ENCODE measurements at places on chromosomes 12 and 14. TPM values are rescaled to one million over a fixed set of nuclear protein-coding genes. Genes with fewer than 3 reads are reported as not detected.

NDUFA9 gene
- 160 TPM for total RNA-seq

DNA sequence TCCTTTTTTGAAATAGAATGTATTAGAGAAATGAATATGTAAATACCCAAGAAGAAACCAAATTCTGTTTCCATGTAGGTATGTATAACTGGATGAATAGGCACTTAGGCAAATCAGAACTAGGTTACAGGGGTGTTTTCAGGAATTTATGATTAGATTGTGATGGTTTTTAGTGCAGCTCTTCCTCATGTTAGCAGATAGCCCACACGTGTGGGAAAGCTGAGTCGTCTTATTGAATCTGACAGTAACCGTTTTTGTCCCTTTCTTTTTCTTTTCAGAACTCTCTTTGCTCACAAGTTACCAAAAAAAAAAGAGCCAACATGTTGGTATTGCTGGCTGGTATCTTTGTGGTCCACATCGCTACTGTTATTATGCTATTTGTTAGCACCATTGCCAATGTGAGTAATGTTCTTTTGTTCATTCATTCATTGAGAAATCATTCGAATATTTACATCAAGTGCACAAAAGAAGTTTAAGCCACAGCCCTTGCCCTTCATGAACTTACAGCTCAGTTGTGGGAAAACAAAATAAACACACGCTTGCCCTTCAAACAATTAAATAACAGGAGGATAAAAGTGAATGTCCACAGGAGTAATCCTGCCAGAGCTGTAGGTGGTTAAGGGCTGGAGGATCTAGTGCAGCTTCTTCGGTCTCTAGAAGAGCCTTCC is 14.8 kb downstream of the EMP1 start:
- H3K27me3 ChIP-seq = peaks cover 2% of the 10 kb centered on the region
- H3K36me3 ChIP-seq = no peaks in the 10 kb centered on the region
- peaks cover 26% of the 10 kb centered on the region for H3K4me1 ChIP-seq

DNA sequence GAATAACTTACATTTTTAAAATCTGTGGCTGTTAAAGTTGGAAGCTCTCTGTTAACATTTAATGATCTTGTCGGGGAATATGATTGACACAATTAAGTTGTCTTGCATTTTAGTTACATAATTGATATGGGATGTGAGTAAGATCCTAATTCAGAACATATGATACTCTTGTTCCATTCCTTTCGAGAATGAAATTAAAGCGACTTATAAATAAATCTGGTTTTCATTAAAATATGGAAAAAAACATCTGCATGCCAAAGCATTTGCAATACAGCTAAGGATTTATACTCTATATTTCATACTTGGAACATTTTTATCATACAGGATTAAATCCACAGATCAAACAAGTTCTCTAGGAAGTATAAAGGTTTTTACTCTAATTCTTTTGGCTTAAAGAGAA is 52.0 kb downstream of the SLC38A6 start:
- no peak for DNase-seq
- no peaks in the 10 kb centered on the region for H3K36me3 ChIP-seq
- no peaks in the 10 kb centered on the region for H3K27me3 ChIP-seq
- peaks cover 7% of the 10 kb centered on the region for H3K4me1 ChIP-seq

- H3K27ac ChIP-seq = no peak overlapping the region
- no peaks in the 10 kb centered on the region for H3K27me3 ChIP-seq
- DNase-seq = no peak
Measured at GRCh38 chr12:96395236-96395635, 5.0 kb downstream of the CDK17 start.

DNA sequence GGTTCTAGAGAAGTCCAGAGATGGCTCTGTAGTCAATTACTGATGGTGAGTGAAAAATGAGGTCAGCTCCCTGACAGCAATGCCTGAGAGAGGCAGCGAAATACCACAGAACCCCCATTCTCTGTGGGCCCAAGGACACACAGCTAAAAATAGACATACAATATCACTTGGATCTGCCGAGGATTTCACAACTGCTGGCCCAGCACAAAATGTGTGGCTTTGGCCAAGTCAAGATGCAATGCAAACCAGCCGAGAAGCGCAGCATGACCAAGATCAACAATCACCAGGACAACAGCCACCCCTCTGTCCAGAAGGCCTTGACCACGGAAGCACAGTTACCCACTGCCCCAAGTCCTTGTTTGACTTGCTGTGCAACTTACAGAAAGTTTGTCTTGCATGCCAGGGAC is 52.2 kb downstream of the CKAP4 start:
- peaks cover 5% of the 10 kb centered on the region for H3K27me3 ChIP-seq
- H3K4me1 ChIP-seq = no peaks in the 10 kb centered on the region
- H3K4me3 ChIP-seq = no peak overlapping the region
- H3K27ac ChIP-seq = no peak overlapping the region
- no peak for DNase-seq
- no peaks in the 10 kb centered on the region for H3K36me3 ChIP-seq

DNA sequence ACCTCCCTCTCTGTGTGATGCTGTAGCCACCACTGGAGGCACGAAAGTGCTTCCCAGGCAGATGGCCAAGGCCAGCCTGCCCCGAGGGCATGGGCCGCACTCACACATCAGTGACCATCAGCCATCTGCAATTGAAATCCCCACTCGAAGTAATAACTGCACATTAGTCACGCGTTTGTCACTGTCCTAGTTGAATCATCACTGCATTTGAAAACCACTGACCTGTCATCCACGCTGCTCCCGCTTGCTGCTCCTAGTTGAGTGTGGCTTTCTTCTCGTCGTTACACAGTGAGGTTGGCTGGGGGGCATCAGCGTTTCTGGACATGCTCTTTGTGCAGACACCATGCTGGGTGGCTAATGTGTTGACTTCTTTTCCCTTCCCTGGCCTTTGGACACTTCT is 176.1 kb downstream of the ADGRD1 start:
- no peak for DNase-seq
- H3K4me1 ChIP-seq = no peaks in the 10 kb centered on the region
- no peaks in the 10 kb centered on the region for H3K36me3 ChIP-seq
- H3K27me3 ChIP-seq = no peaks in the 10 kb centered on the region
- no peak overlapping the region for H3K4me3 ChIP-seq

TAS2R14 gene
- 0.49 TPM for total RNA-seq

DNA sequence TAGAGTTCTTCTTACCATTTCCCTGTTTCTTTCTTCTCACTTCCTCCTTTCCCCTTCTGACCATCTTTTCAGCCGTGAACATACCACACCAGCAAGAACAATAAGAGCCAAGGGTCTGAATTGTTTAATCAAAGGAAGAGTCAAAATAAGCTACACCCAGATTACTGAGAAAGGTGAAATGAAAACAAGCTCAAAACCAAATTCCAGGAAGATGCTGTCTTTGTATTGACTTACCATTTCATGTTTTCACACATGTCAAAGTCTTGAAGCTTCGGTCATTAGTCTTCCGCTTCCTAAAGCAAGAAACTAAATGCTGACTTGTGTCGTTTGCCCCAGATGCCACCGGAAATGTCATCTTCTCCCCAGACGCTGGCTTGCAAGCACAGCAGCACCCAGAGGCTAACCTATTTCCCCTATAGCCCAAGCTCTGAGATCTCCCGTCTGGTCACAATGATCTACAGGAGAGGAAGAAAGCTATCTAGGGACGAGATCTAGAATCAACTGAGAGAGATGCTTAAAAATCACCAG is 136.5 kb upstream of the AMIGO2 start:
- DNase-seq = peak; percentile 83
- H3K27ac ChIP-seq = peak overlapping the region; percentile 100
- peak overlapping the region; percentile 94 for H3K4me3 ChIP-seq
- peaks cover 12% of the 10 kb centered on the region for H3K4me1 ChIP-seq
- H3K27me3 ChIP-seq = no peaks in the 10 kb centered on the region

ADGRD1 gene
- total RNA-seq = not detected

- no peak overlapping the region for H3K27ac ChIP-seq
- H3K36me3 ChIP-seq = no peaks in the 10 kb centered on the region
- no peak for DNase-seq
- H3K4me1 ChIP-seq = peaks cover 11% of the 10 kb centered on the region
Measured at GRCh38 chr14:100434911-100435438, 111.8 kb downstream of the SLC25A47 start.

MIPOL1 gene
- 0.15 TPM for total RNA-seq

DNA sequence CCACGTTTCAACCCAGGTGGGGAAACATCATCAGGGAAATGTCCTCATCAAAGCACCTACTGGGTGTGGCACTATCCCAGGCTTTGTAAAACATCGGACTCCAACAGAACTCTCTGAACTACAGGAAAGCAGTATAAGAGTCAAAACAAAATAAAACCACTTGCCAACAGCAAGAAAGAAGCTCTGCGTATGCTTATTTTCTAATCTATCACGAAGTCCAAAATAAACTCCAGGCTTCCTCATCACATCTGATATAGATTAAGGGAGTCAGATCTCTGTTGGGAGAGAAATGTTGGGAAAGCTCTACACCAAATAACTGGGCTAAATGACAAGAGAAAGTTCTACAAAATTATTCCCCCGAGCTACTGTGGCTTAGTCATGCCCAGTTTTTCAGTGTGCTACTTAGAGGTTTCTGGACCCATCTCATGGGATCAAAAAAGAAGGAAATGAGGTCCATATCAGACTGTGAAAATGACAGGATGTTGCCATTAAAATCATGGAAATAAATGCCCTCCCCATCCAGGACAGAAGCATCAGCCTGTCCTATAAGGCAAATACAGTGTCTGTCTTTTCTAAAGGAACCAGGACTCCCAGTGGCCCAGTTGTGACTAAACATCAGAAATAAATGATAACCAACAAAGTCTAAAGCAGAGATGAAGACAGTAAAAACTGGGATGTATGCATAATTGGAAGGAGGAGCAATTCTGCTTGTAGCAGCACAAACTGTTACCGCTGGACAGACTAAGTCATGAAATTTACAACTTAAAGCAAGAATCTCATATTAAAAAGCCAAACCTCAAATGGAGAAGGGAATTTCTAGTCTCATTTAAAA is 149.5 kb downstream of the STXBP6 start:
- DNase-seq = no peak
- no peaks in the 10 kb centered on the region for H3K4me1 ChIP-seq
- no peak overlapping the region for H3K4me3 ChIP-seq
- H3K36me3 ChIP-seq = no peaks in the 10 kb centered on the region
- H3K27me3 ChIP-seq = peaks cover 3% of the 10 kb centered on the region

DNA sequence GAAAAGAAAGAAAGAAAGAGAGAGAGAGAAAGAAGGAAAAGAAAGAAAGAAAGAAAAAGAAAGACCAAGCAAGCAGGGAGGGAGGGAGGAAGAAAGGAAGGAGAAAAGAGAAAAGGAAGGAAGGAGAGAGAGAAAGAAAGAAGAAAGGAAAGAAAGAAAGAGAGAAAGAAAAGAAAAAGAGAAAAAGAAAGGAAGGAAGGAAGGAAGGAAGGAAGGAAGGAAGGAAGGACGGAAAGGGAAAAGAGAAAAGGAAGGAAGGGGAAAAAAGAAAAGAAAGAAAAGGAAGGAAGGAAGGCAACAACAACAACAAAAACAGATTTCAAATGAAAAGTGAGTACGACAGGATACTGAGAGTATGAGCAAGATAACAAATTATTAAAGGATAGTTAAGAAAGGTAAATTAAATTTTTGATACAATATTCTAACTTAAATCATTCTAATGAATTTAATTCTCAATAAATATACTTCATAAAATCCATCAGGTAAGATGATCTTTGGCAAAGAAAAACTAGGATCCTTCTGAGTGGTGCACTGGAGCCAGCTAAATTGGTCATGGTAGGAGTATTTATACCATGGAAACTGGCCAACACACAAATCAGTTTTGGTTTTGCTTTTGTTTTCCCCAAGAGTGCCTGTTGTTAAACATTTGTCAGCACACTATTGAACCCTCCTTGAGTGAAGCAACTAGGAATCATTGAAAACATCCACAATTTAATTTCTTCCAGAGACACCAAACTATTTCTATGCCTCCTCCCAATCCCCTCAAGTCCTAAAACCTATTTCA is 56.1 kb upstream of the DYRK2 start:
- no peaks in the 10 kb centered on the region for H3K27me3 ChIP-seq
- H3K4me3 ChIP-seq = no peak overlapping the region
- peak overlapping the region; percentile 22 for H3K27ac ChIP-seq
- DNase-seq = peak; percentile 32

HOXC9 gene
- not detected for total RNA-seq

EPYC gene
- not detected for total RNA-seq

CORO1C gene
- total RNA-seq = 43.7 TPM

DNA sequence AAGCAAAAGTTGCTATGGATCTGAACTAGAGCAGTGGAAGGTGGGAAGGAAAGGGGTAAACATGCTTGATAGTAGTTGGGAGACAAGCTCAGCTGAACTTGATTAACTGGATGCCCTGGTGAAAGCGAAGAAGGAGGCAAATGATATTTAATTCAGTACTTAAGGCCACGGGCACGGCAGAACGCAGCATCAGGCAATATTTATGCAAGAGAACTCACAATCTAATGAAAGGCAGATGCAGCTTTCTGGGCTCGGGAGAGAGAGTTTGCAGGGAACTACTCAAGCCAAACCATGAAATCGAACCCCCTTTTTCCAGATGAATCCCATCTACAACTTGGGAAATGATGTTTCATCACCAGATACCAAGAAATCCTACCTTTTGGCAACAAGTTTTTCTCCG is 3.5 kb upstream of the CNIH1 start:
- H3K4me3 ChIP-seq = no peak overlapping the region
- peaks cover 18% of the 10 kb centered on the region for H3K4me1 ChIP-seq
- DNase-seq = no peak
- peaks cover 7% of the 10 kb centered on the region for H3K36me3 ChIP-seq
- H3K27ac ChIP-seq = no peak overlapping the region

DNA sequence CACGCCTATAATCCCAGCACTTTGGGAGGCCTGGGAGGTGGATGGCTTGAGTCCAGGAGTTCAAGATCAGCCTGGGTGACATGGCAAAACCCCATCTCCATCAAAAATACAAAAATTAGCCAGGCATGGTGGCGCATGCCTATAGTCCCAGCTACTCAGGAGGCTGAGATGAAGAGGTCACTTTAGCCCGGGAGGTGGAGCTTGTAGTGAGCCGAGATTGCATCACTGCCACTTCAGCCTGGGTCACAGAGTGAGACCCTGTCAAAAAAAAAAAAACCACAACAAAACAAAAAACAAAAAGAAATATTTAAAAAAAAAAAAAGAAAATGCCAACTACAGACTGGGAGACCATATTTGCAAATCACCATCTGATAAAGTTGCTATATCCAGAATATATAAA is 17.5 kb downstream of the WDR89 start:
- H3K4me3 ChIP-seq = no peak overlapping the region
- H3K36me3 ChIP-seq = peaks cover 20% of the 10 kb centered on the region
- no peak overlapping the region for H3K27ac ChIP-seq
- H3K27me3 ChIP-seq = no peaks in the 10 kb centered on the region
- peaks cover 32% of the 10 kb centered on the region for H3K4me1 ChIP-seq

DNA sequence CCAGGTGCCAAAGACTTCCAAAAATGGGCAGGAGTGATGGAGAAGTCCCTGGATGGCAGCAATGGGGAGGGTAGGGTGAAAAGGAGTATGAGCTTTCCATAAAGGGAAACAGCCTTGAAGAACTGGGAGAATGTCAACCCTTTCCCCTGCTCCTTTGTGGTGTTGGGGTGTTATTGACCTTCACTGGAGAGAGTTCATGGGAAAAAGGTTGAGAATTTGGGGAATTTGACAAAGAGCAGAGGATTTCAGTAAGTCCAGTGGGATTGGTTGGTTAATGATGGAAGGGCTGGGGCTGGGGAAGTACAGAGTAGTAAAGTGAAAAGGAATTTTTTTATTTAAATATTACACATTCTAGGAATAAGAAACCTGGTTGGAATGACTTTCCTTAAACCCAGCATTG is 116.6 kb downstream of the ERC1 start:
- no peak overlapping the region for H3K4me3 ChIP-seq
- no peak for DNase-seq
- H3K4me1 ChIP-seq = peaks cover 26% of the 10 kb centered on the region
- no peak overlapping the region for H3K27ac ChIP-seq
- H3K27me3 ChIP-seq = no peaks in the 10 kb centered on the region
- peaks cover 2% of the 10 kb centered on the region for H3K36me3 ChIP-seq

CLEC4D gene
- not detected for total RNA-seq

DBX2 gene
- not detected for total RNA-seq

- H3K4me3 ChIP-seq = no peak overlapping the region
- no peak overlapping the region for H3K27ac ChIP-seq
- H3K4me1 ChIP-seq = peaks cover 48% of the 10 kb centered on the region
- DNase-seq = no peak
Measured at GRCh38 chr12:92411687-92412086, 266.0 kb upstream of the BTG1 start.
